ENCODE measurements at places on chromosomes 3 and 15.

- DNase-seq, result no peak
Measured at GRCh38 chr15:74349241-74349778, 18.1 kb downstream of the CYP11A1 start.

- no peak for DNase-seq
Measured at GRCh38 chr3:34106879-34107278, 308.4 kb downstream of the PDCD6IP start.

DNA sequence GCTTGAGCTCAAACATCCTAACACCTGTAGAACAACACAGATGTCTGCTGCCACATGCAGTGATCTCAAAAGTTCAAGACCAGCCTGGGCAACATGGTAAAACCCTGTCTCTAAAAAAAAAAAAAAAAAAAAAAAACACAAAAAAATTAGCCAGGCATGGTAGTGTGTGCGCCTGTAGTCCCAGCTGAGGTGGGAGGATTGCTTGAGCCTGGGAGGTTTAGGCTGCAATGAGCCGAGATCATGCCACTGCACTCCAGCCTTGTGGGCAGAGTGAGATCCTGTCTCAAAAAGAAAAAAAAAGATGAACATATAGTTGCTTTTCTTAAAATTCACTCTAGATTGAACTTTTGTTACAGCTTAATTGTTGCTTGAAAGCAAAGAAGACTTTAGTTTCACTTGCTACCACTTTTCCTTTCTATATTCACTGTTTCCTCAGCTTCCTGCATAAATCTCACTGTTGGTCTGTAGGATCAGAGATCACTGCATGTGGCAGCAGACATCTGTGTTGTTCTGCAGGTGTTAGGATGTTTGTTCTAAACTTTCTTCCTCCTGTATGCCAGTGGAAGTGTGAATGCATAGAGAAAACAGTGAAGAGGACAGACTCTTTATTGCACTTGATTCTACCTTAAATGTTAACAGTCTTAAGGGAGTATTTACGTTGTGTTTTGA lies 12.6 kb downstream of the RAB11A start:
- no peak for DNase-seq

DNA sequence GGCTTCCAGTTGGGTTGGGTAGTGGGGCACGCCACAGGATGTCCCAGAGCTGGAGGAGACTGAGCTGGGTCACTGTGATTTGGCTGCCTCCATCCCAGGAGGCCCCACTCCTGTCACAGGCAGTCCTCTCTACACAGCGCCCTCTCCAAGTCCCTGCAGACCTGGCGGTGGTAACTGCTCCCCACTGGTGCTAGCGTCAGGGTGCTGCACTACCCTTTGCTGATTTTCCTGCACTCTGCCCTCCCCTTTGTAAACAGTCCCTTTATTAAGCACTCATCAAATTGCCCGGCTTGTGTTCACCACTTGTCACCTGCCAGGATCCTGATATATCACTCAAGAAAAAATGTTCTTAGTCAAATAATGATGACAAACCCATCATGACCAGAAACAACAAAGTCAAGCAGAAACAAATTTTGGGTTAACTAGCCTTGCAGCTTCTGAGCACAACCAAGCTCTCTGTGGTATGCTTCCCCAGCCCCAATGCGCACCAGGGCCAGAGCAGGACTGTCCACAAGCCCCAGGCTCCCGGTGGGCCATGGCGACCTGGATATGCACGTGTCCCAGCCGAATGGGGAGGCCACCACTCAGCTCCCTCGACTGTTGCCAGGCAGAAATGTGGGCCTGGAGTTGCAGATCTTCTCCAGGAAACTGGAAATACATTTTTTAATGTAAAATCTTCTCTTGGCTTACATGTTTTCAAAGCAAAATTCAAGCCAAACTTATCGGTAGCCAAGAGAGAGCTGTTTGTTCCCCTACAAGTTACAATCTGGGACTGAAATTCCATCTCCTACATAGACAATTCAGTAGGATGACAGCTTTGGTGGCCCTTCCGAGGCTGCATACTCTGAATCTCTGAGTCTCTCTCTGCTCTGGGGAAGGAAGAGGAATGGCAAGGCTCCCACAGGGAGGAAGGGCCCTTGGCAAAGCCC lies 24.5 kb downstream of the MEGF11 start:
- DNase-seq, result no peak

DNA sequence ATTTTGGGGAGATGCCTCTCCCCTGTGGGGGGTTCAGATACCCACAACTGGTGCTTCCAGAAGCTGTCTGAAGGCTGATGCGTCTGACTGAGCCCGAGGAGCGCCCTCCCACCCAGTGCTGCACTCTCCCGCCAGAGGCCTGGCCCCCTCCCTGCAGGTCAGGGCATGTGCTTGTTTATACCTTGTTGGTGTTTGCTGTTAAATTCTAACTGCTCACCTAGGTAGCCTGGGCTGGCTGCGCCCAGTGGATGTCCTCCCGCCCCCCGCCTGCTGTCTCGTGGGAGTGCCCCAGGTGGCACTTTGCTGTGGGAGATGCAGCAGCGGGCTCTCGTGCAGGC lies 12.9 kb downstream of the KLF13 start:
- DNase-seq, result no peak

- DNase-seq, result no peak
Measured at GRCh38 chr15:80093854-80094418, 34.5 kb downstream of the ZFAND6 start.

DNA sequence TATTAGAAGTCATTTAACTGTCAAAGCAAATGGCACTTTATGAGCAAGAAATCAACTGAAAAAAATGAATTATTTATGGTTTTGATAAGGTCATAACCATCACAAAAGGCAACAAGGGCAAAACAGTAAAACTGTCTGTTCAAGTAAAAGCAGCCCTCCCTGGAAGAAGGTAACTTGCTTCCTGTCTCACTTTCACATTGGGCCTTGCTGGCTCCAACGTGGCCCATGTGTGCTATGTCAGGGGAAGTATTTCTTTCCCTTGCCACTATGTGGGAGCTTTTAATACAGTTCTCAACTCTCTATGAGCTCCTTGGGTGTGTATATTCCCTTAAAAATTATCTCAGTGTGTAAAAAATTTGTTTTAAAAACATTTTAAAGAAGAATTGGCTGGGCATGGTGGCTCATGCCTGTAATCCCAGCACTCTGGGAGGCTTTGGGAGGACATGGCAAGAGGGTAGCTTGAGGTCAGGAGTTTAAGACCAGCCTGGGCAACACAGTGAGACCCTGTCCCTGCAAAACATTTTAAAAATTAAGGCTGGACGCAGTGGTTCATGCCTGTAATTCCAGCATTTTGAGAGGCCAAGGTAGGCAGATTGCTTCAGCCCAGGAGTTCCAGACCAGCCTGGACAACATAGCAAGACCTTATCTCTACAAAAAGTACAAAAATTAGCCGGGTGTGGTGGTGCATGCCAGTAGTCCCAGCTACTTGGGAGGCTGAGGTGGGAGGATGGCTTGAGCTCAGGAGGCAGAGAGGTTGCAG lies 45.2 kb upstream of the TJP1 start:
- DNase-seq, result no peak

- no peak for DNase-seq
Measured at GRCh38 chr3:137099364-137100219, 141.8 kb downstream of the IL20RB start.

- no peak for DNase-seq
Measured at GRCh38 chr3:52078781-52079560, 22.6 kb upstream of the DUSP7 start.

- no peak for DNase-seq
Measured at GRCh38 chr3:2476996-2477395, 378.3 kb downstream of the CNTN4 start.

DNA sequence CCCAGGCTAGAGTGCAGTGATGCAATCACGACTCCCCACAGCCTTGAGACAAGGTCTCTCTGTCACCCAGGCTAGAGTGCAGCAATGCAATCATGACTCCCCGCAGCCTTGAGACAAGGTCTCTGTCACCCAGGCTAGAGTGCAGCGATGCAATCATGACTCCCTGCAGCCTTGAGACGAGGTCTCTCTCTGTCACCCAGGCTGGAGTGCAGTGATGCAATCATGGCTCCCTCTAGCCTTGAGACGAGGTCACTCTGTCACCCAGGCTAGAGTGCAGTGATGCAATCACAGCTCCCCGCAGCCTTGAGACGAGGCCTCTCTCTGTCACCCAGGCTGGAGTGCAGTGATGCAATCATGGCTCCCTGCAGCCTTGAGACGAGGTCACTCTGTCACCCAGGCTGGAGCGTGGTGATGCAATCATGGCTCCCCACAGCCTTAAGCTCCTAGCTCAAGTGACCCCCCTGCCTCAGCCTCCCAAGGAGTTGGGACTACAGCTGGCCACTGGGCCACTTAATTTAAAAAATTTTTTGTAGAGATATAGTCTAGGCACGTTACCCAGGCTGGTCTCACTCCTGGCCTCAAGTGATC lies 26.1 kb downstream of the TFRC start:
- DNase-seq, result no peak

- DNase-seq, result no peak
Measured at GRCh38 chr3:52080830-52081719, 24.7 kb upstream of the DUSP7 start.

Measured in stimulated activated CD4-positive, alpha-beta T cell treated with anti-CD3 and anti-CD28 coated beads, TNF-alpha, amount 100 ng/mL, for 1 hour (primary cell).